ENCODE measurements at places on chromosomes 1 and 21.

GRCh38 chr1:119364640-119365039, 3.9 kb upstream of the HAO2 start:
- no peak for DNase-seq

GRCh38 chr1:54721719-54722118, 6.1 kb downstream of the TTC4 start:
- no peak for DNase-seq

GRCh38 chr1:6577831-6578525, 1.8 kb upstream of the ZBTB48 start:
- no peak for DNase-seq

DNA sequence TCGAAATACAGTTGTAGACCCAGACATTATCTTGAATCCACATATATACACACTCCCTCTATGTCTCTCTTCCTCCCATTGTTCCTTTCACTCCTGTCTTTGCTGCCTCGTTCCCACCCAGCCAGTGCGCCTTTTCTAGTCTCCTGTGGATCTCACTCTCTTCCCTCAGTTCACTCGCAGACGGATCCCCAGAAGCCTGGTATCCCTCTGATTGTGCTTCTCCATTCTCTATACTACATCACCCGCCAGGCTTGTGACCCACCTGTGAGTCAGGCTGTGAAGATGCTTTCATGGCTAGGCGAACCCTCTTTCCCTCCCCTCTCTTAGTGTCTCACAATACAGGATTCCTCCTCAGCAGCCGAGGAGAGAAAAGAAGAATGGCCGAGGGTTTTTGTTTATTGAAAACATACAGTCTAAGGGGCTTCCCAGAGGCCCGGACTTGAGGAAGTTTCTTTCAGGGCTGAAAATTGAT, 1.5 kb downstream of the HCN3 start:
- no peak for DNase-seq

DNA sequence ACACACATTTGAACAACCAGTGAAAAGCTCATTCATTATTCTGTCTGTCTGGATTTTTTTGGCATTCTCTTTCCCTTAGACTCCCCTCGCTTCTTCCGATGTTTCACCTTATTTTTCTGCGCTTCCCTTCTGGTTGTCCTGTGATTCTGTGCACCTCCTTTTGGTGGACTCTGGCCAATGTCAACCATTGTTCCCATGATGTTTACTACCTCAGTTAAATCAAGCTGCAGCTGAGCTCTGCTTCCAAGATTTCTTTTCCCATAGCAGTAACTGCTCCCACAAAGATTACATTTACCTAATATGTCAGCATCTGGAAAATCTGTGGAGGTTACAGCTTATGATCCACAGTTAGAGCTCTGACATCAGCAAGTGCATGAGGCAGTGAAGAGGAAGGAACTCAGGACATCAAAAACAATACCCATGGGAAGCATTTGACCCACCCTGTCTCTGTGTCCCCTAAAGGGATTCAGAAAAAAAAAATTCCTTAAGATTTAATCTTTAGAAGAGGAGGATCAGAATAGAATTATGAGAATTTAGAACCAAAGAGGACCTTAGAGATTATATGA, 69.9 kb upstream of the ADAMTS5 start:
- no peak for DNase-seq

- DNase-seq: no peak
Observed at GRCh38 chr1:99843760-99844159, 6.4 kb upstream of the AGL start.

GRCh38 chr1:108830119-108831008, 26.5 kb downstream of the AKNAD1 start:
- DNase-seq: no peak

GRCh38 chr1:231420959-231421545, 1.0 kb downstream of the EGLN1 start:
- DNase-seq: no peak

- DNase-seq: no peak
Observed at GRCh38 chr1:89594096-89594740, 38.7 kb upstream of the LRRC8C start.

DNA sequence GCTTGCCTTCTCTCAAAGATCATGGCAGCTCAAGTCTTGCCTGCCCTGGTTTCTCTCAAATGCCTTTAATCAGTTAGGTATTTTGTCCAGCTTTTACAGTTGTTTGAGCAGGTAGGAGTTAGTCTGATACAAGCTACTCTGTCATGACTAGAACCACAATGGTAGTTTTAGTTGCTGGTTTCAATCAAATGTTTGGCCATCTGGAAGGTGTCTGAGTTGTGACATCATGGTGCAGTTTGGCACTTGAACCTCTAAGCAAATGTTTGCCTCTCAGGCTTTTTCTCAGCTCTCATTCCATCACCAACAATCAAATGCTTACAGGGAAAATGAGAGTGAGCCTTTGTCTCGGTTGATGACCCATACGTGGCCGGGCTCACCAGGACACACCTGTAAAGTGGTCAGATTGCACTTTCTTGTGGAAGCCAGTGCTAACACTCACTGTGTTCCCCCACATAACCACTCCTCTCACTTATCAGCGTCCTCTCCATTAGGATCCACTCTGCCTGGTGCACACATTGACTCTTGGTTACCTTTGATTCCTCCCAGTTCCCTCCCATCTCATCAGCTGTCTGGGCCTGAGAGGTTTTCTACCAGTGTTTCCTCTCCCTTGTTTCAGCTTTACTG, 67.5 kb downstream of the CCDC185 start:
- no peak for DNase-seq

DNA sequence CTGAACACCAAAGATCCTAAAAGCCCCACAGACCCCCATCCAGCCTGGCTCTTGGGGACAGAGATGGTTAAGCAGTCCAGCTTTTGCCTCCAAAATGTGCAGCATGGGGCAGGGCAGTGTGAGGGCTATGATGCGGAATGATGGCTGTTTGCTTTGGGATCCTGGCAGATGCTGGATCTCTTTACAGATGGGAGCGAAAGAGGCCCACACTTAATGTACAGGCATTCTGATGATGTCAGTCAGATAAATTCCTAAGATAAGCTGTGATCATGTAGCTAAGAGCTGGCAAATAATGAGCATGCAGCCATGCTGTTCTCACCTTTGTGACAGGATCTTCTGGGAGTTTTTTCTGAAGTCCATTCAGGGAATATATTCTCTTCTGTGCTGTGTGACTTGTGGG, 17.6 kb upstream of the KCNQ4 start:
- DNase-seq: no peak

- DNase-seq: no peak
Observed at GRCh38 chr1:193322211-193322610, 135.8 kb upstream of the B3GALT2 start.

GRCh38 chr1:27601321-27601770, 2.6 kb downstream of the AHDC1 start:
- no peak for DNase-seq

GRCh38 chr21:45076245-45076711, 1.9 kb downstream of the ADARB1 start:
- DNase-seq: no peak

- DNase-seq: no peak
Observed at GRCh38 chr1:170377440-170377839, 154.5 kb upstream of the GORAB start.

DNA sequence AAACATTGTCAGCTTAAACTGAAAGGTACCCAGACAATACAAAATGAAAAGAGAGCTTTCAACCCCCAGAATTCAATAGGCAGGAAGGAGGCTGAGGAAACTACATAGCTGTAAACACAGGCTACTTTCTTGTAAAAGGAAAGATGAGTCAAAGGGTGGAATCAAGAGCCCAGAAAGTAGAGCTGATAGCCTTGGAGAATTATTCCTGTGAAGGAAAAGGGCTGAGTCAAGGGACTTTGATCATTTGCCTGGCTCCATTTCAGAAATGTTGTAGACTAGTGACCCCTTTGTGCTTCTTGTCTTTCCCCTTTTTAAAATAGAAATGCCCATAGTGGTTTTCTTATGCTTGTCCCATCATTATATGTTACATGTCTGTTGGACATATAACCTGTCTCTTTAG, 597.6 kb downstream of the ADGRL2 start:
- no peak for DNase-seq

- DNase-seq: no peak
Observed at GRCh38 chr1:84613026-84613425, 38.8 kb upstream of the CTBS start.

DNA sequence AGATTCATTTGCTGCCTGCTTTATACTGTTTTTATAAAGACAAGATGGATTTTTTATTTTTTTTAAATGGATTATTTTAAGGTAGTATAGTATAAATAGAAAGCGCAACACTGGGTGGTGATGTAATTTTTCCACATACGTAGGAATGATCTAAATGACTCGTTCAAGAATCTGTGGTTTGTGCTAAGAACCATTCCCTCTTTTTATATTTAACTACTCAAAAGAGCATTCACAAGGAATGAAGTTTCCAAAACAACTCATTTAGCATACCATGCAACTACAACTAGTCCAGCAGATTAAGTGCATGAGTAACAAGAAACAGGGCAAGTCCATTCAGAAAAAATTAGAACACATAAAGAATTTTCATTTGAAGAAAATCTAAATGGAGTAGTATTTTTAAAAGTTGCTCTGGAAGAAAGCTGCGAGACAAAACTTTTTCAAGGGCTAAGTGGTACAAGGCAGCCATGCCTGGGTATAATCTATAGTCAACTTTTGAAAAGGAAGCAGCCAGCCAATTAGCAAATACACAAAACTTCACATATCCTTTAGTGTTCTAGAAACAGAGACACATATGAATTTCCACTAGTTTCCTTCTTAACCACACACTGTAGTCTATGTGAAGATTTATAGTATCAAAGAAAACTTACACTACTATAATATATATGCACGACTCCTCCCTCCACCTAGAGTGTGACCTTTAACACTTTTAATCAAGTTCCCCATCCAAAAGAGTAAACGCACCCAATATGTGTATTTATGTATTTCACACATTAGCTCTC, 23.4 kb downstream of the GTF2B start:
- DNase-seq: no peak

DNA sequence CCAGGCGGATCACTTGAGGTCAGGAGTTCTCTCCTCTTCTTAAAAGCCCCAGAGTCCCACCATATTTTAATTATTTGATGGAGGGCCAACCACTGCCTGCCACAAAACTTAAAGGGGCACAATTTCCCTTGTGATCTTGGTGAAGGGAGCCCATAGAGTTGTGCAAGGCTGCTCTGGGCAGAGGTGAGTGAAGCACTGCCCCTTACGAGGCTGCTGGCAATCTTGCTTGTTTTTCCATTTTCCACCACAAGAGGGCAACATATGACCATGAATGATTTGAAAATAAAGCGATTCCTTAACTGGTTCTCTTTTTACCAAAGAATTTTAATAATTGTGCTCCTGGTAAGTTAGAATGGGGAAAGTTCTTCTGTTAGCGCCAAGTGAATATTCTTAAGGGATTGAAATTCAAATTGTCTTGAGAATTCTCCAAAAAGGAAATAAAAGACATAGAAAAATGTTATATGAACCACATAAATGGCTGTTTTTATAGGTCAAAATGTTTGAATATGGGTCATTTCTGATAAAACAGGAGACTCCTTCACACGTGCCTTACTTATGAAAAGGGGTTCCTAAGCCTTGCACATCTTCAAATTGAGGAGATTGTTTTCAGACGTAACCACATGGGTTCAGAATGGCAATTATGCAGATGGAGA, 22.7 kb downstream of the PGM1 start:
- no peak for DNase-seq

DNA sequence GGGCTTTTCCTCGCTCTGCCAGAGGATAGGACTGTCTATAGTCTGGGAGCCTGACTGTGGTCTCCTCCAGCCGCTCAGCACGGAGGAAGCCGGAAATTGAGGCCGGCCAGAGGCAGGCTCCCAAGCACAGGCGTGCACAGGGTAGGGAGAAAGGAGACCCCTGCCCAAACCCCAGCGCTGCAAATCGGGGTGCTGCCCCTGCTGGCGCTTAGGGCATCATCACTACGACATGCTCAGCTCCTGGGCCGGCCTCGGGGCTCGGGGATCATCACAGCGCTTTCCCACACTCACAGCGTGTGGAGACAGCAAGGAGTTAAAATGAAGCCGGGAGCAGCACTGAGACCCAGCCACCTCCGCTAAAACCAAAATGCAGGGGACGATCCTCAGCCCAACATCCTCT, 62.8 kb upstream of the ARHGEF16 start:
- no peak for DNase-seq

- DNase-seq: no peak
Observed at GRCh38 chr1:25095635-25096200, 136.6 kb downstream of the SYF2 start.

- no peak for DNase-seq
Observed at GRCh38 chr1:41679531-41679930, 195.0 kb upstream of the EDN2 start.

DNA sequence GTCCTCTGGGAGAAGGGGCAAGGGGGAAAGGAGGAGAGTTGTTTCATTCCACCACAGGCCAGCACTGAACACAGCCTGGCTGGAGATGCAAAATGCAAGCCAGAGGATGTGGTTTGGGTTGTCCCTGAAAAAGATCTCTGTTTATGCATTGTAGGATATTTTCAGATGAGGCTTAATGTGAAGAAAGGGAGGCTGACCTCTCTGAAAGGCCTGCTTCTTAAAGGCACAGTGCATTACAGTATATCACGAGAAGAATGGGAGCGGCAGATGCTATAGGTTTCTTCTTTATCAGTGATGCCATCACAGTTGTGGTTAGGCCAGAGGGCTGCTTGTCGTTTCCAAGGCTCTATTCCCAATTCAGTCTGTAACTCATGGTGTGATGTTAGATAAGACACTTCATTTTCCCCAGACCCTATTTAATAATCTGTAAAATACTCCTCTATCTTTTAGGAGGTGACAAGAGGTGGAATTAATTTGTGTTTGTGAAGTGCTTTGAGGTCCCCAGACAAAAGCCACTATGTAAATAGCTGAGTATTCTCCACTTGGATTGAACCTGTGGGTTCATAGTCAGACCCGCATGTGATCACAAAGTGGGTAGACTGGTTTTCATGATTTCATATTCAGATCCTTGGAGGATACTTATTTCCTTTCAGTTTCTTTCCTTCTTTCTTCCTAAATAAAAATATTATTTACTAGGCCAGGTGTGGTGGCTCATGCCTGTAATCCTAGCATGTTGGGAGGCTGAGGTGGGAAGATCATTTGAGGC, 76.5 kb upstream of the WDR26 start:
- no peak for DNase-seq
